ENCODE measurements at places on chromosomes 4 and X. TPM values are rescaled to one million over a fixed set of nuclear protein-coding genes. Genes with fewer than 3 reads are reported as not detected.

The MED12 gene
- total RNA-seq, result 80.8 TPM

The MXRA5 gene
- total RNA-seq, result 131 TPM

GRCh38 chr4:184012937-184013336 lies 107.8 kb downstream of the STOX2 start:
- peak overlapping the region; percentile 56 for H3K4me3 ChIP-seq
- H3K27ac ChIP-seq, result peak overlapping the region; percentile 98
- peaks cover 47% of the 10 kb centered on the region for H3K36me3 ChIP-seq
- H3K4me1 ChIP-seq, result peaks cover 57% of the 10 kb centered on the region
- H3K27me3 ChIP-seq, result no peaks in the 10 kb centered on the region

The ZNF595 gene
- total RNA-seq, result 8.1 TPM

- no peak overlapping the region for H3K27ac ChIP-seq
- no peak for DNase-seq
These were observed 299.0 kb downstream of the NR3C2 start for GRCh38 chr4:148143174-148143573.

Data from mesothelial cell of epicardium (in vitro differentiated cells).